Fibroblast of skin of right biceps (primary cell): ENCODE measurements at places on chromosomes 4 and X.
A peak's percentile ranks its signal among the peaks of the same experiment; 100 is the strongest.

GRCh38 chrX:153668423-153669173 lies 5.0 kb downstream of the PNCK start:
- DNase-seq: no peak

DNA sequence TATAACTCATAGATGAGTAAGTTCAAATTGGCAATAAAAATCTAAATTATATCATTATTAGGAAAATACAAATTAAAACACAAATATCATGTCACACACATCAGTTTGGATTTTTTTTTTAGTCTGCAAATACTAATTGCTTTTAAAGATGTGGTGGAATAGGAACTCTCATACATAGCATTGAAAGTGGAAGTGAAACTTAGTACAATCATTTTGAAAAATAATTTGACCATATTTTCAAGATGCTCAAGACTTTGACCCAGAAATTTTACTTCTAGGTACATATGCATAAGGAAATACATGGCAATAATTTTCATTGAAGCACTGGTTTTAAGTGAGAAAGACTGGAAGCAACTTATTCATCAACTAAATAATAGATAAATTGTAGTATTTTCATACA lies 147.5 kb upstream of the SMIM31 start:
- no peak for DNase-seq

GRCh38 chr4:65893957-65894755 lies 223.9 kb upstream of the EPHA5 start:
- no peak for DNase-seq

DNA sequence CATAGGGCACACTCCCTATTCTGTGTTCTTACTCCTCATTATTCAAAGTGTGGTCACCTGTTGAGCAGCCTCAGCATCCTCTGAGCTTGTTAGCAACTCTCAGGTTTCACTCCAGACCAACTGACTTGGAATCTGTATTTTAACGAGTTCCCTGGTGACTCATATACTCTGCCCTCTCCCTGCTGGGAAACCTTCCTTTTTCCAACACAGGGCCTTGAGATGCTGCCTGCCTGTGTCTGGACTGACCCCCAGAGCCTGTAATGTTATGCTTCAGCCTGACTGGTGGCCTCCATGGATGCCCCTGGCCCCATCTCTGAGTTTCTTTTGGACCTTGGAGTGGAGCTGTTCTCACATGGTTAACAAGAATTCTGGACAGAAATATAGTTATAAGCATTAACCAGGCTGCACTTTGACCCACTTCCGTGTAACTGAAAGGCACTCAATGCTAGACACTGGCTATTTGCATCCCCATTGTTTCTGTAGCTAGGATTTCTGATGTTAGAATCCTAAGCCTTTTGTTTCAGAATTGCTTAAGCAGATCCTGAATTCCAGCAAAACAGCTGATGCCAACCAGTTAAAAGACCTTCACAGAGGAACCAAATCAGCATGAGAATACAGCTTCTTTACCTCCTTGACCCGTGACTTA lies 262.6 kb downstream of the STIM2 start:
- DNase-seq: no peak

DNA sequence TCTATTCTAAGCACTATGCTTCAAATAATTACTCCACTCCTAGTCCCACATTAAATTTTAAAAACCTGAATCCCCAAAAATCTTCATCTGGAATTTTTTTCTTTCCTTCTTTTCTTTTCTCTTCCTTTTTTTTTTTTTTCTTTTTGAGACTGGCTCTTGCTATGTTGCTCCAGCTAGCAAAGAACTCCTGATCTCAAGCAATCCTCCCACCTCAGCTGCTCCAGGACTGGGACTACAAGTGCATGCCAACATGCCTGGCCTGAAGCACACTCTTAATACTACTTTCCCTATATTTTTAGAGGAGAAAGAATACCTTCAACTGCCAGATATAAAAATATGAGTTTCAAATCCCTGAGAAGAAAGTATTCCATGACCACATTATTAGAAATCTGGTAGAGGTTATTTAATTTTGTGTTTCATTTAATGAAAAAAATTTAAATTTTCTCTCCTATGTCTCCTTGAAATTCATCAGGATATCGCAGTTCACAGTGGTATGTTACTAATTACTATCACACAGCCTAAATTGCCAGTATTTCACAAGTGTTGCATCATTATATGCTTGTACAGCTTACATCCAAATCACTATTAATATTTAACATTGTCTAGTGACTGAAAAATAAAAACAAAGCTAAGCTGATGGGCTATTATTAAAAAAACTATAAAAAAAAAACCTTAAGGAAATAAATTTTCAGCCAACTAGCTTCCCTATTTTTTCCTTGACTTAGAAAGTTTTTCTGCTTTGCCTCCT lies 227.8 kb downstream of the NAF1 start:
- no peak for DNase-seq

GRCh38 chr4:94852616-94853015 lies 94.9 kb downstream of the BMPR1B start:
- peak; percentile 46 for DNase-seq

DNA sequence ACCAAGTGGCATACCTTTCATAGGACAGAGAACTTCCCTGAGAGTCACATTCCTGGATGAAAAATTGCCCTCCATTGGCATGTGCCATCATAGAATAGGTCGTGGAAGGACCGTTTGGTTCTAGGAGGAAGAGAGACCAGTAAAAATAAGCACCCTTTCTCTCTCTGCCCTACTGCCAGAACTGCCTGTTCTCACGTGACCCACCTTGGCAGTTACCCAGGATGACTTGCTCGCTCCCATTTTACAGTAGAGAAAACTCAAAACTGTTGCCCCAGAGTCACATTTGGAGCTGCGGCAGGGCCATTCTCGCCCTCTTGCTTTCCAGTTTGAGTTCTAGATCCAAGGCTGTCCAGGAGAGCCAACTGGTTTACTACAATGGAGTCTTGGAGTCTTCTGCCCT lies 1.1 kb upstream of the NLGN3 start:
- no peak for DNase-seq

DNA sequence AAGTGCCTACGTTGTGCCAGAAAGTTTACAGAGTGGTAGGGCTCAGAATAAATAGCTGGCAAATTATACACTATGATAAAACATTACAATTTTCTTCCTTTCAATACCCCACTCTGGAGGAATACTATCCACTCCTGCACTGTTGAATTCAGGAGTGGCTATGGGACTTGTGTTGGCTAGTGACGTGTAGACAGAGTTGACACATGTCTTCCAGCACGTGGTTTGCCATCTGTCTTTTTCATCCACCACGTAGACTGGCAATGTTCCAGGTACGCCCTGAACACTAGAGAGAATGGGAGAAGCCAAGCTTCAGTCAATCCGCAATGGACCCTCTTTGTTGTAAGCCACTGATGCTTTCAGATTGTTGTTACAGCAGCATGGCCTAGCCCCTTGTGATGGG lies 168.8 kb upstream of the RBPJ start:
- no peak for DNase-seq

DNA sequence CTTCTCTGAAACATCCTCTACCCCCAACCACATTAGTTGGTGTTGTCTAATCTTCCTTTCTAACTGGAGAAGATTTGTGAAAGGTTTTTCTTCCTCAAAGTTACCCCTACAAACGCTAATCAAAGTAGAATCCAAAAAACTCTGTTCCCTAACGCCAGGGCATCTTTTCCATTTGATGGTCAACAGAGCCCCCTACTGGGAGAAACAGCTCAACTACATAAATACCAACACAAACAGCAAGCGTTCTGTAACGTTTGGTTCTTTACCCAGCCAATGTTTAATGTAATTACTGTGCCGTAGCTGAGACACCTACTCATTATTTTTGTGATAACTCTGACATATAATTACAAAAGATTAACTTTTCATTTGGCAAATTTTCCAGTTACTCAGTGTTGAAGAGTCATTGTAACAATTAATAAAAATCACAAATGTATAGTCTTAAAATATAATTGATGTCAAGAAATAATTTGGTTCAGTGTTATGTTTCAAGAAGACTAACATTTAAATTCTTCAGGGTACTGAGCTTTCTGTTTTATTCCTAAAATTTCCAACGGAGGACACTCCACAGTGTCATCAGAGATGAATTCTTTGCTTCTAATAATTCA lies 94.9 kb upstream of the TBC1D9 start:
- peak; percentile 59 for DNase-seq

DNA sequence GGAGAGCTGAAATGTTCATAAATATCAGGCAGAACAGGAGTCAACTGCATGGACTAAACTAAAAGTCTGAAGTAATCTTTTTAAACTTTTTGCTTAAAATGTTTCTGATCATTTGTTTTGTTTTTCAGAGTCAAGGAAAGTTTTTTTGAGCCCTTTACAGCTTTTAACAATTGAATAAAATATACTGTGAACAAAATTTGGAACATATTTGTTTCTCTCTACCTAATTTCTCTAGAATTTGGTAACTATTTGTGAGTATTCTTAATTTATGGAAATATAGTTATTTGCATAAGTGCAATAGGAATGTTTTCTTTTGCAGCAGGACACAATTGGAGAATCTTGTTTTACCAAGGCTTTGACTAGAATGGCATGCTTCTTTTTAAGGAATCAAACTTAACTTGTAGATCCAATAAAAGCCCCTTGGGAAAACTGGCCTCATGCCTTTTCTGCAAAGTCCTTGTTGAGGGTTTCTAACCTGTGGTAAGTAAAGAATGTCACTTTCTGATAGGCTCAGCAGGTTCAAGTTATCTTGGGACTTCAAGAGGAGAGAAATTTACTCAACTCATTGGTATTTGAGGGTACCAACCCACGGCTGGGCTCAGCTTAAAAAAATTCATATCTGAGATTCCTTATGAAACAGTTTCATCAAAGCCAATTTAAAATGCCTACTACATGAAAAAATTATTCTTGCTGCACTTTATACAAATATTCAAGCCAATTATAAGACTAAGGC lies 91.5 kb downstream of the UPRT start:
- no peak for DNase-seq

- no peak for DNase-seq
These were observed 93.8 kb downstream of the SLC2A9 start for GRCh38 chr4:9927341-9928007.

DNA sequence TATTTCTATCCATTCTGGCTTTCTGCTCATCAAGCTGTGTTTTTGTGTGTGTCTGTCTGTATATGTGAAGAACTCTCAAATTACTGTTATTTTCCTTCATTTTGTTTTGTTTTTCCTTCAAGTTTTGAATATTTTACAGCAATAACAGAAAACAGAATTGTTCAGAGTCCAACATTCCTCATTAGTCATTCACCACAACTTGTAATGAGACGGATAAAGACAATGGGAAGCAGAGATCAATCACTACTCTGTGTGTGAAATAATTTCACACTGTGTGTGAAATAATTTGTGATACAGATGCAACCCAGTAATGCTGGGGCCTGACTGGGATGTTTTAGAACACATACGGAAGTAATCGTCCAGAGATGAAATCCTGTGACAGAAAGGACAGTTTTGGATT lies 55.2 kb downstream of the HPGD start:
- DNase-seq: no peak

GRCh38 chr4:69104719-69105275 lies 8.5 kb downstream of the UGT2B7 start:
- DNase-seq: no peak

- peak; percentile 41 for DNase-seq
These were observed 3.9 kb upstream of the OCIAD2 start for GRCh38 chr4:48910511-48910910.

- no peak for DNase-seq
These were observed 34.8 kb downstream of the FHIP1A start for GRCh38 chr4:151443752-151444151.

DNA sequence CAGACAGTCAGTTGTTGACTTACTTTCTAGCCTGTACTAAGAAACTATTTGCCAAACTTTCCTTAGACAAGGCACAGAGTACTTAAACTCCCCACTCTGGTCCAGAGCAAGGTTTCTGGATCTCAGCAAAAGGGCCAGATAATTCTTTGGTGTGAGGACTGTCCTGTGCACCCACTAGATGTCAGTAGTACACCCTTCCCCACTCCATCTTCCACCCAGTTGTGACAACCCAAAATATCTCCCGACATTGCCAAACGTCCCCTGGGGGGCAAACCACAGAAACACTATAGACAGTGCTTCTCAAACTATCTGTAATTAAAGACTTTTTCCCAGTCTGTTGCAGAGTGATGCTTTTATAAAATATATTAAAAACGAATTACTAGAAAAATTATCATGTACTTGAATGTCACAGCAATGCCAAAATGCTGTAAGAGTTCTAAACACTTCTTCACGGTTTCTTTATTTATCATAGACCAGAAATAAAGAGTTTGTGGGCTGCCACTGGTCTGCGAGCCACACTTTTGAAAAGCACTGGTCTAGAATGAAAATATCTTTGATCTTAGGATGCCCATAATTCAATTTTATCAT lies 203.5 kb downstream of the PRDM5 start:
- DNase-seq: peak; percentile 68

DNA sequence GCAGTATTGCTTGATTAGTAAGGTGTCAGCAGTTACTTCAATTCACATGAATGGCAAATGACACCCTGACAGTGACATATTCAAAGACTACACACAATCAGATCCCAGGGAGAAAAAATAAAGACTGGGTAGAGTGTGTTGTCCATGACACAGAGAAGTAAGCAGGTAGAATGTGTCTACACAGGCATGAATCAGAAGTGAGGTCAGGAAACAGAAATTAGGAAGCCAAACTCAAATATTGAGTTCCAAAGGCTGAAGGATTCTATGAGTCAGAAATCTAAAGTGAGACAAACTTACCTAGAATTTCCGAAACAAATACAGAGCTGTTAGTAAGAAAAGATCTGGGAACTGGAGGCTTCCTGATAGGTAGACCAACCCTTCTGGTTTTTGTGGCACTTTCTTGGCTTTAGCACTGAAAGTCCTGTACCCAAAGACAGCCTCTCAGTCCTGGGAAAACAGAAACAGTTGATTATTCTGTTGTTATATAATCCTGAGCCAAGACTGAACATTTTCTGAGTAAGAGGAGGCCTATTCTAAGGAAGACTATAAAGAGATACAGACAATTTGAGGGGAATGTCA lies 24.3 kb upstream of the GLRA2 start:
- no peak for DNase-seq

GRCh38 chr4:139781066-139781465 lies 115.4 kb downstream of the MGST2 start:
- DNase-seq: no peak

- DNase-seq: peak; percentile 14
These were observed 323.6 kb downstream of the BCOR start for GRCh38 chrX:39773923-39774773.

- no peak for DNase-seq
These were observed 8.4 kb upstream of the CD99 start for GRCh38 chrX:2682565-2683177.

DNA sequence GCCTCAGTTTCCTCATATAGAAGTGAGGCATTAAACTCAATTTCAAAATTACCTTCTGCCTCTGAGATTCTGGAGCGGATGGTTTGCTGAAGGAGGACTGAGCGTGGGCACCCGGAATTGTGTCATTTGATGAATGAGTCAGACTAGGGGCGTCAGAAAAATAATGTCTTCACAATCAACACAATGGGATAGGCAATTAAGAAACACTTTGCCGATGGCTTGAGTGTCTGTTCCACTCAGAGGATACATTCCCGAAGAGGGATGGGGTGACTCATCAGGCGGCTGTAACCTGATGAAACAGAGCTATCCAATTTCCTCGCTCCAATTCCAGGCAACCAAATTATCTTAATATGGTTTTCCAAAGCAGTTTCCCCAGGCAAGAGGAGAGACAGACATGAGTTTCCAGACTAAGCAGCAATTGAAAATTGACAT lies 1.2 kb upstream of the CHRNA9 start:
- peak; percentile 93 for DNase-seq

GRCh38 chr4:115152081-115152480 lies 38.7 kb upstream of the NDST4 start:
- no peak for DNase-seq

- no peak for DNase-seq
These were observed 94.4 kb downstream of the GRIA2 start for GRCh38 chr4:157314906-157315305.
